Stomach (tissue), 19 donors: ENCODE measurements at places on chromosomes 2 and 18. TPM values are rescaled to one million over a fixed set of nuclear protein-coding genes. Genes with fewer than 3 reads are reported as not detected.

The PID1 gene
- 41.1 TPM for polyA plus RNA-seq

The UGT1A4 gene
- polyA plus RNA-seq, result 0.38 TPM

The TLX2 gene
- polyA plus RNA-seq, result not detected

The CHAC2 gene
- 6.6 TPM for polyA plus RNA-seq

The PAIP2B gene
- polyA plus RNA-seq, result 12.1 TPM

The HMSD gene
- polyA plus RNA-seq, result 0.10 TPM

The SLC19A3 gene
- polyA plus RNA-seq, result not detected

The ARHGEF33 gene
- 0.19 TPM for polyA plus RNA-seq

The UPP2 gene
- polyA plus RNA-seq, result not detected

The TMEM182 gene
- 2.6 TPM for polyA plus RNA-seq

The LINC00305 gene
- polyA plus RNA-seq, result not detected

The RGPD4 gene
- not detected for polyA plus RNA-seq

The TOGARAM2 gene
- 0.56 TPM for polyA plus RNA-seq

The SLC9A2 gene
- polyA plus RNA-seq, result 2.4 TPM

The ABCG8 gene
- not detected for polyA plus RNA-seq

The LYPD6 gene
- polyA plus RNA-seq, result 1.6 TPM

The EHD3 gene
- polyA plus RNA-seq, result 4.0 TPM

The TMEFF2 gene
- 0.50 TPM for polyA plus RNA-seq

The DAW1 gene
- polyA plus RNA-seq, result 0.25 TPM

The ZNF396 gene
- polyA plus RNA-seq, result 1.8 TPM

The ASAP2 gene
- 25.1 TPM for polyA plus RNA-seq

The MOGAT1 gene
- not detected for polyA plus RNA-seq

The IL1R1 gene
- polyA plus RNA-seq, result 109 TPM

The GPR39 gene
- polyA plus RNA-seq, result 5.5 TPM

The IL1F10 gene
- not detected for polyA plus RNA-seq

The NETO1 gene
- 0.33 TPM for polyA plus RNA-seq

The FEV gene
- polyA plus RNA-seq, result 6.4 TPM

The BUB1 gene
- polyA plus RNA-seq, result 1.7 TPM

The SLC35G4 gene
- polyA plus RNA-seq, result not detected

The ANKRD30B gene
- 0.10 TPM for polyA plus RNA-seq

The DPP4 gene
- polyA plus RNA-seq, result 0.58 TPM

The PXDN gene
- 3.3 TPM for polyA plus RNA-seq

The AQP4 gene
- polyA plus RNA-seq, result 1.9 TPM

The GALR1 gene
- polyA plus RNA-seq, result not detected

The NEU2 gene
- not detected for polyA plus RNA-seq

The MAP2 gene
- polyA plus RNA-seq, result 2.2 TPM

The TUBB8B gene
- polyA plus RNA-seq, result not detected

The FBXO15 gene
- not detected for polyA plus RNA-seq
